ENCODE measurements at places on chromosomes 12 and 14.

GRCh38 chr12:14999695-15000365 is 27.0 kb downstream of the PDE6H start:
- DNase-seq: no peak

- no peak for DNase-seq
Measured at GRCh38 chr14:93959239-93960107, 16.9 kb downstream of the ASB2 start.

- no peak for DNase-seq
Measured at GRCh38 chr14:50719911-50720759, 52.0 kb upstream of the SAV1 start.

DNA sequence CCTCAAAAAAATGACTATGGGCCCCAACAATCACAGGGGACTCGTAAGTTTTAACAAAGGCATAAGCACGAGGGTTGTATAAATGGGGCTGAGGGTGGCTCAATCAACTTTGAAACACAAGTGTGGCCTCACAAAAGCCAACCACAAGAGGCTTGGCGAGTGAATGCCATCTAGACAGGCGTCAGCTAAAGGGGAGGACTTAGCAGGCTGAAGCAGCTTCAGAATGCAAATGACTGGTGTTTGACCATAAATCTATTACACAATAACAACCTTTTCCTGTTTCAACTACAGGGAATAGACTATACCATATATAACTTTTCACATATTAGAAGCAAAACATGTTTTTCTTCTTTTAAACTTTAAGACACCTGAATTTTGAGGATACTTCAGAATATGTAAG is 777.9 kb downstream of the FSCB start:
- no peak for DNase-seq

- DNase-seq: no peak
Measured at GRCh38 chr12:46402451-46402850, 29.9 kb upstream of the SLC38A2 start.

- DNase-seq: no peak
Measured at GRCh38 chr14:53696217-53696965, 260.2 kb downstream of the BMP4 start.

GRCh38 chr12:113002155-113002554 is 23.8 kb downstream of the OAS2 start:
- DNase-seq: no peak

DNA sequence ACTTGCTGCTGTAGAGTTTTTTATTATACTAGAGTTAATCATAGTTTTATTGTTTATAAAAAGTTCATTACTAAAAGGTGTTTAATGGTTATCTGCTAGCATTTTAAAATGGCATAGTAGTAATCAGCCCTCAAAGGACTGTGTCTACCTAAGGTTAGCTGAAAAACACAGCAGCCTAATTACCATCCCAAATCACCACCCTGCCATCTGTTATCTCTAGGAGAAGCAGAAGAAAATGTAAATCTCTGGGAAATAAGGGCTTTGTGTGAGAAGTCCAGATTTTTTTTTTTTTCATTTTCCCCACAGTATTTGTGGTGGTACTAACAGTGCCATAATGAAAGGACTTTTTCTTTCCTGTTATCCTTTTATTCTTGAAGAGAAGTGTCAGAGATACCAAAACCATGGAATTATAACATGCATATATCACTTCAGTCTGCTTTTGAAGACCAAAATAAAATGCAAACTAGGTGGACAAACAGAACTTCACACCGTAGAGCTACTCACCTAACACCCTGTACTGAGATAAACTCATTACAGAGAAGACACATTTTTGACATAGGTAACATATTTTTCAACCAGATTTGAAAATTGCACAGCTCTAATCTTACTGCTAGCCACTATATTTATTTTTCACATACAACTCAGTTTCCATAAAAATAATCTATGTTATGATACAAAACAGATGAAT is 876.2 kb downstream of the C12orf50 start:
- no peak for DNase-seq
